Occipital lobe (tissue), 3 donors: ENCODE measurements at places on chromosomes 12 and 14.

- no peak for DNase-seq
Measured at GRCh38 chr14:48586099-48586498, 910.7 kb upstream of the MDGA2 start.

DNA sequence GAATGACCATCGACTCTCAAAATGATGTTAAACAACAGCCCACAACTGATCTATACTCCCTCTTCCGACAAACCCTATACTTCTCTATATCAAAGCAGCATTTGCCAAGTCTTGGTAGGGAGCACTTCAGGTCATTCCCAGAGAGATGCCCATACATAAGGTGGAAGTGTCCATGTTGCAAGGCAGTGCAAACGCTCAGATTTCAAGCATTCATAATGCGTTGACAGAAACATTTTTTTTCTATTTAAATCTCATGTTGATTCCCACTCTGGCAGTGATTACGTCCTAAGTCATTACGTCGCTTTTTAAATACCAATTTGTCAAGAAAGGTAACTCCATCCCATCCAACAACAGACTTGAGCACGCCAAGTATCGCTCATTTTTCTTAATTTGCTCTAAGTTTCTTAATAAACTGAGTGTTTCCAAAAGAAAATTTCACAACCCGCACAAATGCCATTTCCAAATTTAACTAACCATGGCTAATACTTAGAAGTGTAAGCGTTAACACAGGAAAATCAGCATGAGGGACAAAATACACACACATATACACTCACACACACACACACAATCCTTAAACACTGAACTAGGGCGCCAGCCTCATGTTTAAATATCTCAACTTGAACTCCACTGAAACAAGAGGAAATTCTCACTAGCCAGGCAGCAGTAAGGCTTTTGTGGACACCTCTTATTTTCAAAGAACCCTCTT is 1.1 kb downstream of the GXYLT1 start:
- no peak for DNase-seq

- no peak for DNase-seq
Measured at GRCh38 chr14:68681256-68682011, 111.4 kb downstream of the ZFP36L1 start.

DNA sequence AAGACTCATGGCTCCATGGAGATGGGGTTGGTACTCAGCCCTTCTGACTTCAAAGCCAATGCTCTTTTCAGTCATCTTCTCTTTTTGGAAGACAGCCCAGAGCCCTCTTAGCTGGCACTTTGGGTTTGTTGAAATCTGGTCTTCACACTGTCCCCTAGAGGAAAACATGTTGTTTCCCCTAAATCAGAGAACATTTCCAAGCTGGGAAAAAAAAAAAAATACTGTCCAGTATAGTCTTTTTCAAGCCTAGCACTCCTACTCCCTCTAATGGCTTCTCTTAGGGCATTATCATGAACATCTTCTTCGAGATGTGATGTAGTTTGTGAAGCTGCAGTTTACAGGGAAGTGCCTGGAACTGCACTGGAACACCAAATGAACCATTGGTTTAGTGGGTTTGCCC is 3.0 kb upstream of the ZC3H14 start:
- DNase-seq = no peak

DNA sequence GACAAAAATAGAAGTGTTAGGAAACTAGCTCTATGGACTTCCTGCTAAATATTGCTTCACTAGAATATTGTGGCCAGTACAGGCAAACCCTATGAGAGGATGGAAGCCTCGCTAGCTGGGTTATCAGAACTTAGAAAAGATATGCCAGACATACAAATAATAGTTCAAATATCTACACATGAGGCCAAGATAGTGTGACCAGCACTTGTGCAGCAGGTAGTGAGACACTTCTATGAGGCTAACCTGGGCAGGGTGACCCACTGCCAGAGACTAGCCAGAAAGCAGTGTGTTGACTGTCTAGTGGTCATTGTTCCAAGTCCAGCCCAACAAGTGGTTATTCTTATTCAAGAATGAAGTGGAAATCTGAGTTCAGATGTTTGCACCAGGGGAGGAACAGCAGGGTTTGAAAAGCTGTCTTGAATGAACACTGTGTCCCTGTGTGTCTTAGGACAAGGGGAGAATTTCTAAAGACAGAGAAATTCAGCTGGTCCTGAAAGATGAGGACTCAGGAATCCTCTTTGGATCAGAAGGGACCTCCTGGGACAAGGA is 16.3 kb downstream of the TSPAN8 start:
- no peak for DNase-seq

DNA sequence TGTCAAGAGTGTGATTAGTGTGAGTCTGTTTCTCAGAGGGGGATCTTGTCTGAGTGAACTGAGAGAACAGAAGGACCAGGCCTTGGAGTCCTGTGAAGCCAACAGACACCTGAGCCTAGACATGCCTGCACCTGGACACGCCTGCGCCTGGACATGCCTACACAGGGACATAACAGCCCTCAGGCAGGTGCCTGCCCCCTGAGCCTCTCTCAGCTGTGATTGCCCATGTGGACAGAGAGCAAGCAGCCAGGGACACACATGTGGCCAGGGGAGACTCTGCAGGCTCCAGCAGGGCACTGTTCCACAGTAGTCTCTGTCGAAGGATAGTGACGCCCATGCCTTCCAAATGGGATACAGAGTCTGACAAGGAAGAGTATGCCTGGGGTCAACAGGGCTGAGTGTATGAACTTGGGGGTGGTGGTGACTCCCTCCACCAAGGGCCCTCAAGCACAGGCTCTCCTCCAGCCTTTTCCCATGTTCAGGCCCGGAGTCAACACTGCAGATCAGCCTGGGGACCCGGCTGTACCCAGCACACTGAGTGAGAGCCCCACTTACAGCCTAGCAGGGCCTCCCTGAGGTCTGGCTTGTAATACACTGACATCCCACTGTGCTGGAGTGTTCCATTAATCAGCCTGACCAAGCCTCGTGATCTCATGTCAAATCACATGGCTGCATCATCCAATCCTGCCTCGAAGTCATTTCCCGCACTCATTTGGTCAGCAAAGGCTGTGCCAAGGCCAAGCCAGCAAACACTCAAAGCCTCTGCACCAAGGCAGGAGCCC is 173.0 kb downstream of the CALM1 start:
- no peak for DNase-seq

GRCh38 chr12:122097584-122097926 is 19.0 kb downstream of the MLXIP start:
- DNase-seq = no peak

DNA sequence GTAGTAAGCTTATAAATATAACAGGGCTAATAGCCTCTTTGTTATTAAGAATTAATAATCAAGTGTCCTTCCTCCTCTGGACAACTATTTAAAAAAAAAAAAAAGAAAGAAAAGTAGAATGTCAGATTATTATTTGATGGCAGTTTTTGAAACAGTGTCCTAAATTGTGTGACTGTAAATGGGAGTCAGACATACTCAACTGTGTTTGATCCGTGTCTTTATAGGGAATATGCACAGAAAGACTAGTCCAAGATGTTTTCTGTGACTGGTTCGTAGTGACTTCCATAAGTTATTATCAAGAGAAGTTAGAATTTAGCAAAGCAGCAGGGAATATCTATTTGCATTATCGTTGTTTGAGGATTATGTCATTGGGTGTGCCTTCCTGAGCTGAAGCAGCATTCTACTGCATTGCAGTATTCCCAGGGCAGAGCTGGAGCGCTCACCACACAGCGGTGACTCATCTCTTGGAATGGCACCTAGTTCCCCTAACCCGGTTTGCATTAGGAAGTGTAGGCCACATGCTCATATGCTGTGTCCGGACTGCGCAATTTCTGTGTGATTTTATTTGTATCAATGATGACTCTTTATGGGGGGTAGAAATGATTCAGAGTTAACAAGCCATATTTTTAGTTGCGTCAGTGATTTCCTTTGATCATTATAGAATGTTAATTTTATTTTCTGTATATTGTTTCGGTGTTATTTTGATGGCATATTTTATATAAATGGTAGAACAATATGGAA is 7.9 kb downstream of the DYNC1H1 start:
- peak; percentile 65 for DNase-seq

- no peak for DNase-seq
Measured at GRCh38 chr14:102539544-102540314, 30.2 kb upstream of the ANKRD9 start.

DNA sequence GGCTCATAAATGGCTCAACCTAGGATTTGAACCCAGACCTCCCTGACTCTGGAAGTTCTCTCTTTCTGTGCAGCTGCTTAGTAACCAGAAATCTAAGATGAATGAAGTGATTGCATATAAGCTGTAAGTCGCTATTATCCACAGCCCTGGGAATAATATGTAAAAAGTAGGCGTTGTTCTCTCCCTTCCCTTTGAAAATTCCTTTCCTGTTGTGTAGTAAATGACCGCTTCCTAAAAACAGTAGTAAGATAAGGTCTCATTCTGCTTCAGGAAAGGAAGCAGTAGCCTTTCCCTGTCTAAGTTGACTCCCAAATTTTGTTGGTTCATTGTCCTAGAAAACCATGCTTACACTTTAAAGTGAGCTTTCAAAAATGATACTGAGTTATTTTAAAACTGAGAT is 418.3 kb downstream of the EGLN3 start:
- DNase-seq = no peak

GRCh38 chr12:8912914-8913313 is 1.4 kb upstream of the PHC1 start:
- DNase-seq = peak; percentile 4

DNA sequence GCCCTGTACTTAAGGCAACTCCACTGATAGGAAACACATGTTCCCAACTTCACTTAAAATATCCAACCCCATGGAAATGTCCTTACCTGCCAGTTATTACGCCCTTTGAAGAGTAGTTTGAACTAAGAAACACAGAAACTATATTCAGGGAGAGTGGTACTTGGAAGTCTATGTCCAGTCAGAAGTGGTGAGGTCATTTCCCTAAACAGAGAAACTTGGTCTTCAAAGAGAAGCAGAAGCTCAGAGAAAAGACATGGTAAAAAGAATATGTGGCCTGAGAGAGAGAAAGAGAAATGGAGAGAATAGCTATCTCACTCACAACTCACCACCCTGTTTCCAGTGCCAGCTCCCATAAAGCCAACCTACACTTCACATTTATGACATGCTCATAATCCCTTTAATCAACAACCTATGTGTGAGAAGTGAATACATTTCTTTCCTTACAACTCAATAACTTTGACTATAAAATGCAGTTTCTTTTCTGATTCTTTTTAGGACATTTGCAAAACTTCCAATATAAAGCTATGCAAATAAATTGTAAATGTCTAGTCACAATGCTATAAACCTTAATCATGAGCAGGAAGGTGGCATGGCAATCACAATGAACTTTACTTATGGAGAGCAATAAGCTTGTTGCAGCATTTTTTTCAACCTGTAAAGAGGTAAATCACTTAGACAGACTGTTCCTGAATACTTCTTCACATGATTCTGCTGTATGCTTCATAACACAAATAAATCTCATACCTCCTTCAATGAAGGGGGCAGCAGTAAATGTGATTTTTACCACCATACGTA is 67.1 kb downstream of the CPNE8 start:
- DNase-seq = no peak

DNA sequence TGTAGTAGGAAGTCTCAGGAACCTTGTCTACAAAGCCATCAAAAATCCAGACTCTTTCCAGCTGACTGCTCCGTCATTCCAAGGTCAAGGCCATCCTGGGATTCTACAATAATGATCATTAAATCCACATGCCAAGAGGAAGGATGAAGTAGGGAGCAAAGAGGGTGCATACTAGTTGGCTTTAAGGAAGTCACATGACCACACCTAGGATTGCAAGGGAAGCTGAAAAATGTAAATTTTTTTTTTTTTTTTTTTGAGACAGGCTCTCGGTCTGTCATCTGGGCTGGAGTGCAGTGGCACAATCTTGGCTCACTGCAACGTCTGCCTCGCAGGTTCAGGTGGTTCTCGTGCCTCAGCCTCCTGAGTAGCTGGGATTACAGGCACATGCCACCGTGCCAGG is 7.3 kb upstream of the MRPL42 start:
- DNase-seq = no peak

DNA sequence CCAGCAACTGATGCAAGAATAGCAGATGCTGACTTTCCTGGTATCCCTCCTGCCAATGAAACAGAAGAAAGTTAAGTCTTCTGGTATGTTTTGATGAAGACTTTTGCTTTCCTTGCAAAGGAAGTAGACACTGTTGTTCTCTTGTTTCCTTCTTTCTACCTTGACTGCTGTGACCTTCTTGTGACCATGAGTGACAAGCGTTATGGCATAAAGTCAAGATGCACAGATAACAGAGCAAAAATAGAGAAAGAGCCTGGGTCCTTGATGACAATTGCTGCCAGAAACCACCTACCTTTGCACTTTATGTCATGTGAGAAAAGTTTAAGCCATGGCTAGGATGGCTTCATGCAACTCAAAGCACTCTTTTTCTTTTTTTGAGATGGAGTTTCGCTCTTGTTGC is 49.2 kb upstream of the LTA4H start:
- no peak for DNase-seq

DNA sequence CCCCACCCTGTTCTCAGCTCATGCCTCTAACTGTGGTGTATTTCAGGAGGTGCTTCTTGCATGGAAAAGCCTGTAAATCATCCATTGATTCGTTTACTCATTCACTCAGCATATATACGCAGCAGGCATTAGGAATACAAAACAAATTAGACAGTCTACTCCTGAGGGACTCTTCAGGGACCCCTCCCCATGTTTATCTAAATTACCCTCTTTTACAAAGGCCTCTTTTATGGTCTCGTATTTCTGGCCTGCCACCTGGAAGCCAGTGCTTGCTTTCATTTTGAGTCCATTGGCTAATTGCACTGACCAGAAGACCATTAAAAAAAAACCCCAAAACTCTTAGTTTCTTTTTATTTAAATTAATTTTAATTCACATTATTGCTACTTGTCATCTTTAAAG is 134.4 kb downstream of the DACT1 start:
- no peak for DNase-seq

GRCh38 chr12:62191491-62192179 is 68.6 kb upstream of the USP15 start:
- DNase-seq = peak; percentile 28

DNA sequence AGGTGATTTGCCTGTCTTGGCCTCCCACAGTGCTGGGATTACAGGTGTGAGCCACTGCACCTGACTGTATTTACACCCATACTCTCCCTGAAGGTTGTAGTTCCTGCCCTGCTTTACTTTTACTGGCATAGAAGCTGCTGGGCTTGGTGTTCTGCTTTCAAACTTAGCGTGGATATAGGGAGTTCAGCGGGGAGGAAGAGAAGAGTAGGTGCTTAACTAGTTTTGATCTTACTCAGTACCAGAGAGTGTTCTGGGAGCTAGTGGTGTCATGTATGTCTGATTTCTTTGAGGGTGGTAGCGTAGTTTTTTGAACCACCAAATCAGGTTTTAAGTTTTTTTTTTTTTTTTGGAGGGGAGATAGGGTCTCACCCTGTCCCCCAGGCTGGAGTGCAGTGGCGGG is 13.8 kb downstream of the RCOR1 start:
- no peak for DNase-seq

- DNase-seq = no peak
Measured at GRCh38 chr12:103640410-103640809, 53.3 kb downstream of the STAB2 start.

GRCh38 chr14:73788701-73789551 is 62.7 kb upstream of the PTGR2 start:
- DNase-seq = no peak
